Amniotic epithelial cell (primary cell): ENCODE measurements at places on chromosomes 7 and 10.

- no peak for DNase-seq
Observed at GRCh38 chr7:121873289-121874194, 581 bp downstream of the PTPRZ1 start.

DNA sequence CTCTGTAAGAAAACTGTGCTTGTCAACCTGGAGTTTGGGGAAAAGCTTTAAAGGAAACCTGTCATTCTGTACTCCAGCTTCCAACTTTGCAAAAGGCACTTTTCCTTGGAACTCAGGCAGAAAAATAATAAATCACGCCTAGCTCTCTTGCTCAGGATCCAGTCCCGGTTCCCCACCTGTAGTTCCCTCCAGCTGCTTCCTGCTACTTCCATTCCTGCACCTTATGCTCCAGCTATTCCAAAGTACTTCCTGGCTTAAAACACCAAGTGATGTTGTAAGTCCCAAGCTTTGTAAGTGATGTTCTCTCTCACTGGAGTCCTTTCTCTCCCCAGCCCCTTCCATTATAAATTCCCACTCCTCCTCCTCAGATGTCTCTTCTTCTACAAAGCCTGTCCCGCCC lies 98.6 kb downstream of the GRM8 start:
- DNase-seq, result no peak

DNA sequence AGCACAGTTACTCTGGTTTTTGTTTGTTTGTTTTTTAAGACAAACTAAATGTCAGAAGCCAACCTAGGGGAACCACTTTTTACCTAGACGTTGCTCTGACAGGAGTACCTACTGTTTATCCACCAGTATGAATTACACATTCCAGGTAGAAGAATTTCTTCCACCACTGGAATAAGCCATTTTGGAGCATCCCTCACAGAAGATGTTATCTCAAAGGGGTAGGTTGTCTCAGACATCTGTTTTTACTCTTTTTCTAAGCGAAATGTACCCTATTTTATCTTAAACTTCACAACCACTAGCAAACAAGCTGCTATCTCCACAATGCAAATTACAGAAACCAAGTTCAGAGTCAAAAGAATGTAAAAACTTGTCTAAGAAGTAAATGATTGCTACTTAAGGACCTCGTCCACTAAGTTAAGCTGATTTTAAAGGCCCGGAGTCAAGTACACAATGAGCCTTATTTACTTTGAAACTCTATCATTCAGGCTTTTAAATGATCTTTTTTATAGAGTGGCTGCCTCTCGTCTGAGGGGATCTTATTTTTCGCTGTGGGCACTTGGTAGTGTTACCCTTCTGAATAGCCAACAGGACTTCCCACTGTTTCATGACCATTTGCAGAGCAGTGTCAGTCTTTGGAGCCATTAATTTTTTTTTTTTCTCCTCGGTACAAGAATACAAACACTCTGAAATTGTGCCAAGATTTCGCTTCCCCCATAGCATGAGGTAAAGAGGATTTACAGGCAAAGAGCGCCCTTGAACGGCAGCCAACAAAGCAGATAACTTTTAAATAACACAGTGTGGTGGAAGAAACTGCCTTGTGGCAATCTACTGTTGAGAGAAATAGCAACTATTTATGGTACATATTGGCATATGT lies 15.7 kb upstream of the ARMC3 start:
- DNase-seq, result peak; percentile 83

DNA sequence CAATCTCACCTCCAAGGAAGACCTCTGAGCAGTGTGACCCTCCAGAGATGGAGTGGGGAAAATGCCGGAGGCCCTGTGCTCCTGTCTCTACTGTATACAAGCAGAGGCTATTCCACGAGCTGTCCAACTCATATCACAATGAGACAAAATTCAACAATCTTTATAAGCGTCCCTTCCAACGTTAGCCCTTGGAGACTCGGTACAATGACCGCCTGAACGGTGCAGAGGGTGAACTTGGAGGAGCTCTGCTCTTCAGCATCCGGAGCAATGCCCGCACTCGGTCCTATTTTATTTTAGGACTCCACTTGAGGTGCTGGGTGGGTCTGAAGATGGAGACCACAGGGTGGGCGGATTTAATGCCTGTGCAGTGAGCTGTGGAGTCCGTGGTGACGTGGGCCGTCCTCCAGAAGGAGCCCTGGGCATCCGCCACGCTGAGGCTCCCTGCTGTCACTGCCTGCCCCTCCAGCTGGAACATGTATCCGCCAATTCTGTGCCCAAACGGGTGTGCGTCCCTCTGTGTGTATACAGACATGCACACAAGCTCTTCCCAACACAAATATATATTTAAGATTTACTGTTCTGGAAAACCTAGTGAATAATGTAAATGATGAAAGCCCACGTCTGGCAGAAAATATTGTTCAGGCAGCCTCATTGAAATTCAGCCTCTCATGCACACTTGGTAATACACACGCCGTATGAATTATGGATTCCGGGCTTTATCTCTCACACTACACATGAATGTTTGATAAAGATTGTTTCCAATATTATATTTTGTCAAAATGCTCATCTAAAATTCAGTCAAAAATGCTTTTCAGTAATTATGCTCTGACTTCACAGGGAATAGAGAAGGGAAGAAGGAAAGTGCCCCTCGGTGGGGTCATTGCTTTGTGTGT lies 239.9 kb upstream of the ZMIZ1 start:
- no peak for DNase-seq

DNA sequence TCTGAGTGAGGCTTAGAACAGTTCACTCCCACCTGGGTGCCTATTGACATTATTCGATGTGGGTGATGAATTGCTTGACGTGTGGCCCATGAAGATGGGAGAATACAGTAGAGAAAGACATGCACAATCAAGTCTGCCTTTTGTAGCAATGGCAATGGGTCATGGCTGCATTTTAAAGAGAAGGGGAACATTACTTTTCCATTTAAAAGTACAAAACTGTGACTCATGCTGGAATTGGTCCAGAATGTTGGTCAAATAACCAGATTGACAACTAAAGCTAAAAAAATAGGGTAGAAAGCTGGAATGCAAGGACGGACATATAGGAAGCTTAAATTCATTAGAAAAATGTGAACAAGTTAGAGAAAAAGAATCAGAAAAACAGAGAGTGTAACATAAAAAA lies 104.1 kb upstream of the SLC25A13 start:
- peak; percentile 7 for DNase-seq
